Stimulated activated effector memory CD8-positive, alpha-beta T cell treated with anti-CD3 and anti-CD28 coated beads, Interleukin-12 subunit alpha, Interleukin-12 subunit beta, amount 100 ng/mL, for 72 hours (primary cell): ENCODE measurements at places on chromosomes 11 and 22.

- no peak for DNase-seq
These were observed 5.4 kb downstream of the BRSK2 start for GRCh38 chr11:1394936-1395772.

- DNase-seq, result no peak
These were observed 326.7 kb upstream of the NCAM1 start for GRCh38 chr11:112634551-112634950.

- DNase-seq, result no peak
These were observed 486.9 kb downstream of the MIAT start for GRCh38 chr22:27144321-27144720.

GRCh38 chr22:46797355-46797754 is 34.9 kb downstream of the TBC1D22A start:
- DNase-seq, result no peak

- no peak for DNase-seq
These were observed 496.0 kb downstream of the MIAT start for GRCh38 chr22:27153386-27153785.

GRCh38 chr22:45319324-45319685 is 9.6 kb downstream of the FAM118A start:
- DNase-seq, result no peak

DNA sequence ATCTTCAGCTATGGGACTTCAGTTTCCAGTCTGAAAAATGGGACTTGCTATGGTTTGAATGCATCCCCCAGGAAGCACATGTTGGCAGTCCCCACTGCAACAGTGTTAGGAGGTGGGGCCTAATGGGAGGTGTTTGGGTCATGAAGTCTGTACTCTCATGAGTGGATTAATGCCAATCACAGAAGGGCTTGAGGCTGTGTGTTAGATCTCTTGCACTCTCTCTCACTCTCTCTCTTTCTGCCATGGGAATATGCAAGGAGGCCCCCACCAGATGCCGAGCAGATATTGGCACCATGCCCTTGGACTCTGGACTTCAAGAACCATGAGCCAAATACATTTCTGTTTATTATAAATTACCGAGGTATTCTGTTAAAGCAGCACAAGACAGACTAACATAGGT is 7.8 kb upstream of the AP1B1 start:
- no peak for DNase-seq

DNA sequence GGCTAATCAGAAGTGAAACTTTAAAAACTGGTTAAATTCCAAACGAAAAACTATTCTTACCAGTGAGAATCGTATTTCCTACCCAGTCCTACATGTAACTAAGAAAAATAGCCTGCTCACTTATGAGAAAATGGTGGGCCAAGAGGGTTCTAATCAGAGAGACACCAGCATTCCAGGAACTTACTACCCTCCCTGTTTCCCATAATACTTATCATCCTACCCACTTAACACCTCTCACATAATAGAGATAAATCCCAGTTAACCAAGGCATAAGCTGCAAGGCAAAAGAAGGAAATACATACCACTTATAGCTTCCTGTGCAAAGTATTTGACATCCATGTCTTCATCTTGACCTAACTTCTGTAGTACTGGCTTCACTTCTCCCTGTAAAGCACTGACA is 24.4 kb downstream of the PPP2R1B start:
- no peak for DNase-seq

DNA sequence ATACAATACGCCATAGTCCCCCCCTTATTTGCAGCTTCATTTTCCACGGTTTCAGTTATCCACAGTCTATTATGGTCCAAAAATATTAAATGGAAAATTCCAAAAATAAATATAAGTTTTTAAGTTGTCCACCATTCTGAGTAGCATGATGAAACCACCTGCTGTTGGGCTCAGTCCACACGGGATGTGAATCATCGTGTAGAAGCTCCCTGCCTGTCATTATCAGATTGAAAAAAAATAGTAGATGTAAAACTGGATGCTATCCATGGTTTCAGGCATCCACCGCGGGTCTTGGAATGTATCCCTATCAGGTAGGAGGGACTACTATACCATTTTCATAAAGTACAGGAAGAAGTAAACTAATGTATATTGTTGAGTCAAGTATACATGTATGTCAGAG is 127.4 kb downstream of the TTC17 start:
- no peak for DNase-seq

DNA sequence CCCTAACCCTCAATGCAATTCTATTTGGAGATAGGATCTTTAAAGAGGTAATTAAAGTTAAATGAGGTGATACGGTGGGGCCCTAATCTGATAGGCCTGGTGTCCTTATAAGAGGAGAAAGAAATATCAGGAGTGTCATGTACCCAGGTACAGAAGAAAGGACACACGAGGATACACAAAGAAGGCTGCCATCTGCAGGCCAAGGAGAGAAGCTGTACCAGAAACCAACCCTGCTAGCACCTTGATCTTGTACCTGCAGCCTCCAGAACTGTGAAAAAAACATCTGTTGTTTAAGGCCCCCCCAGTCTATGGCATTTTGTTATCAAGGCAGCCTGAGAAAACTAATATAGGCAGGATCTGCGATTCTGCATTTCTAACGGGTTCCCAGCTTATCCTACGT is 44.2 kb downstream of the FBXO7 start:
- DNase-seq, result no peak

- no peak for DNase-seq
These were observed 5.6 kb upstream of the SLC43A1 start for GRCh38 chr11:57521116-57521515.

DNA sequence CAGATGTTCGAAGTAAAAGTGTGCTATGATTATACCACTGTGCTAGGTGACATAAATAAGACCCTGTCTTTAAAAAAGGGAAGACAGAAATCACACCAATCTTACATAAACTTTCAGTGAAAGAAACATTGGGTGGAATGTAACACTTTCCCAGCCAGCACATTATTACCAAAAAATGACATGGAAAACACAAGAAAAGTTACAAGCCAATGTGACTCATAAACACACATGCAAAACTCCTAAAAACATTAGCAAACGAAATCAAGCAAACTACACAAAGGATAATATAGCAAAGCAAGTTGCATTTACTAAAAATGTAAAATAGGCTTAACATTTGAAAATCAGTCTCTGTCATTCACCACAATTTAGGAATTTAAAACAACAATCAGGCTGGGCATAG is 47.0 kb downstream of the SBF2 start:
- DNase-seq, result no peak

DNA sequence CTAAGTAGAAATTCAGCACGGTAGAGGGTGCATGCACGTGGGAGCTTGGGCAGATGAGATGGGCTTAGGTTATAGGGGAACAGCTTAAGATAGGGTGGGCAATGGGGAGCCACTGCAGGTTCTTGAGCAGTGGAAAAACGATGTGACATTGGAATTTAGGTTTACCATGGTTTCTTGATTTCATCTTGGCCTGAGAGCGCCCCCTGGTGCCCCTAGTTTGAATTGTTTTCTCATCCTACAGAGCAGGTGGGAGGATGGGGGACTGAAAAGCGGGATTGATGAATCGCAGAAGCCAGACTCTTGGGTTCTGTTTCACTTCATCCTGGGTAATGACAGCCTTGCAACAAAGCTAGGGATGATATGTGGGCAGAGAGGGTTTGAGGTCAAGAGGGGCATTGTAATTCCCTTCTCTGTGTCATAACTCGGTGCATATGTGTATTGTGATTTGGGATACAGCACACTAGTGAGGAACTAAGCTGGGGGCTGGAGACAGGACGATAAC is 6.7 kb upstream of the MCAM start:
- DNase-seq, result peak; percentile 92

DNA sequence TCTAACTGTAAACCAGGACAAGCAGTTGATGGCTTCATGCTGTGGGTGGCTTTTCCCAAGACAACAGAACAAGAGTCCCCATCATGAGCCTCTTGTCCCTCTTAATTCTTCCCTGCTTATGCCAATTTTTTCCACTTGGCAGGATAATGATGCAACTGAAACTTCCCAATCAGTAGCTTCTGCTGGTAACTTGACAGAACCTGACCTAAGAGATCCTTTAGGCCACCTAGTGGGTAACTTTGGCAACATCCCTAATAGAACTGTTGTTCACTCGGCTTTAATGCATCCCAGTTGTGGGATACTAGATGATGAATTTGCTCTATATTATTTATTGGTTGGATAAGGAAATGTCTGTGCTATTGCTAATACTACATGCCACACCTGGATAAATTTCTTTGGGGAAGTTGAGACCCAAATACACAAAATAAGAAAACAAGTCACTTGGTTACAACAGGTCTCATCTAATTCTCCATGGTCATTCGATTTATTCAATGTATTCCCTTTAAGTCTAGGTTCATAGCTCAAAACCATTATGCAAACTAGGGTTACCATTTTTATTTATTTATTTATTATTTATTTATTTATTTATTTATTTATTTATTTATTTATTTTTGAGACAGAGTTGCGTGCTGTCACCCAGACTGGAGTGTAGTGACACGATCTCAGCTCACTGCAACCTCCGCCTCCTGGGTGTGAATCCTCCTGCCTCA is 41.4 kb upstream of the NFAM1 start:
- no peak for DNase-seq

DNA sequence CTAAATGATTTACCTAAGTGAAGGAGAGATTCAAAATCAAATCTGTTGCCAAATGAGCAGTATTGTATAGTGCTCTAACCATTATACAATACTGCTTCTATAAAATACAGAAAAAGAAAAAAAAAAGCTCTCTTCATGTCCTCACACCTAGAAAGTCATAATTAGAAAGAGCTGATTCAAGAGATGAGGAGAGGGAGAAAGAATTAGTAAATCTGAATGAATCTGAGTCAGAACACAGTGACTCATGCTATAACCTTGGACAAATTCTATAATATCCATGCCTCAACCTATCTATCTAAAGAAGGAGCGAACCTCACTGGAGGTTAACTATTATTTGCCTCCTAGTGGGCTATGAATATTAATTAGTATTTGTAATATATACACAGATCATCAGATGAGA is 29.4 kb downstream of the AMBRA1 start:
- DNase-seq, result no peak

- no peak for DNase-seq
These were observed 171.3 kb upstream of the TMEM45B start for GRCh38 chr11:129644326-129644725.

DNA sequence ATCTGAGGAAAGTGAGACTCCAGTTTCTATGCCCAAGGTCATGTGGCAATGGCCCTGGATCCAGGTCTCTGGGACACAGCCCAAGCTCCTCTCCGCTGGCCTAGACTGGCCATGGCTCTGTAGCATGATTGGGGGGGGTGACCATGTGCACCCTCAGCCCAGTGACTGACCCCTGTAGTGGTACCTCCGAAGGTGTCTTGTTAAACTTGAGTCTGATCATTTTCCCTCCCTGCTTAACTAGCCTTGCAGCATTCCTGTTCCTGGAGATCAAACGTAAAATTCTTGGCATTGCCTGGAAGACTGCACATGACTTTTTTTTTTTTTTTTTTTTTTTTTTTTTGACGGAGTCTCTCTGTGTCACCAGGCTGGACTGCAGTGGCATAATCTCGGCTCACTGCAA is 1116.0 kb downstream of the TBC1D22A start:
- DNase-seq, result no peak

GRCh38 chr22:20299746-20300136 is 20.1 kb downstream of the DGCR6L start:
- no peak for DNase-seq

DNA sequence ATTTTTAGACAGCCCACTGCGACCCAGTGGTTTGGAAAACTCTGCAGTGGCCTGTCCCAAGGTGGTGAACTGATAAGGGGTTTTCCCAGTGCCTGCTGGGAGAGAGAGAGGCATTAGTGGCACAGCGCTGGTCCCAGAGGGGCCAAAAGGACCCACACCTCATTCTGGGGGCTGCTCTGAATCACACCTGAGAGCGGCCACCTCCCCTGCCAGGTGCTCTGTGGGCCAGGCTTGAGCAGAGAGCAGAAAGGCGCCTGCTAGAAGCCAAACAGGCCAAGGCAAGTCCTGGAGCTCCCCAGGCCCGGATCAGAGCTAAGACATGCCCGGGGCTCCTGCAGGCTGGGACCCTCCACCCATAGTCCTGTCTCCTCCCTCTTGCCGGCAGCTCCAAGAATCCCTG is 20.9 kb downstream of the TRIM29 start:
- DNase-seq, result no peak

GRCh38 chr22:26172389-26172990 is 3.2 kb downstream of the SEZ6L start:
- peak; percentile 52 for DNase-seq

- no peak for DNase-seq
These were observed 8.0 kb upstream of the RRAS2 start for GRCh38 chr11:14366936-14367335.

DNA sequence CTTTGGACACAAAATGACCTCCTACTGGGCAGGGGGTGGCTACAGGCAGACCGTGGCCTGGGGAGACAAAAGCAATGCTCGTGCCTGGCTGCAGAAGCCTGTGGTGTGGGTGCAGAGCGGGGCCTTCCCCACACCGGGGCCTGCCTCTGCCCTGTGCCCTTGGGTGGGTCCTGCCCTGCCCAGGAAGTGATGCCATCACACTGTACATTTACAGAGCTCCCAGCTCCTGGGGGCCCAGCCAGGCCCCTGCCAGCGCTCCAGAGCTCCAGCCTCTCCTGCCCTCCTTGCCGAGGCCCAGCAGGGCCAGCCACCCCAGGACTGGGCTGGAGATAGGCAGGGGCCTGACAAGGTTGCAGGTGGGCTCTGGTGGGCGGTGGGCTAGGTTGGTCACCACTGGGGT is 40.1 kb downstream of the MUC5B start:
- no peak for DNase-seq

DNA sequence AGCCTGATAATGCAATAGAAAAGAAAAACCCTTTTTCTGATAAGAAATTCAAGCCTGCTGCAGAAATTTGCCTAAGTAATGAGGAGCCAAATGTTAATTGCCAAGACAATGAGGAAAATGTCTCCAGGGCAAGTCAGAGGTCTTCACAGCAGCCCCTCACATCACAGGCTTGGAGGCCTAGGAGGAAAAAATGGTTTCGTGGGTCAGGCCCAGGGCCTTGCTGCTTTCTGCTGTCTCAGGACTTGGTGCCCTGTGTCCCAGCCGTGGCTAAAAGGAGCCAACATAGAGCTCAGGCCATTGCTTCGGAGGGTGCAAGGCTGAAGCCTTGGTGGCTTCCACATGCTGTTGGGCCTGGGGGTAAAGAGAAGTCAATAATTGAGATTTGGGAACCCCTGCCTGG is 131.3 kb downstream of the LARGE1 start:
- no peak for DNase-seq

GRCh38 chr11:39806652-39807051 is 1652.8 kb downstream of the LRRC4C start:
- no peak for DNase-seq

GRCh38 chr11:67538306-67538705 is 15.1 kb upstream of the CABP2 start:
- no peak for DNase-seq

DNA sequence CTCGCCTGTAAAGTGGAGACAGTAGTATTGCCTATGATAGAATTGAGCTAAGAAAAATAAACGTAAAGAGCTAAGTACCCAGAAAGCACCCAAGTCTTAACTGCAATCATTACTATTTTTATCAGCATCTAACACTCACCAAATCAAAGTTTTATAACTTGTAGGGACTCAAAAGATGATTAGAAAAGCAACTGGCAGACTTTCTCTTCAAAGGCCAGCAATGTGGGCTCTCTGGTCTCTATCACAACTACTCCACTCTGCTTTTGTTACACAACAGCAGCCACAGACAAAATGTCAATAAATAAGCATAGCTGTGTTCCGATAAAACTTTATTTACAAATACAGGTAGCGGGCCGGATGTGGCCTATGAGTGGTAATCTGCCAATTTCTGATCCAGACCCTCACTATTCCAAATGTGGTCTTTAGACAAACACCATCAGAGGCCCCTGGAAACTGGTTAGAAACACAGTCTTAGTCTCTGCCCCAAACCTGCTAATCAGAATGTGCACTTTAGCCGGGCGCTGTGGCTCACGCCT is 8.2 kb downstream of the TPST2 start:
- no peak for DNase-seq
